ENCODE measurements at places on chromosomes 1 and 21.

- H3K36me3 ChIP-seq = peaks cover 3% of the 10 kb centered on the region
- H3K4me3 ChIP-seq = no peak overlapping the region
- H3K4me1 ChIP-seq = peaks cover 3% of the 10 kb centered on the region
- no peak overlapping the region for H3K27ac ChIP-seq
Measured at GRCh38 chr1:35532497-35533223, 24.5 kb downstream of the KIAA0319L start.

GRCh38 chr1:94607398-94607797 lies 65.8 kb upstream of the F3 start:
- no peaks in the 10 kb centered on the region for H3K36me3 ChIP-seq
- no peak for DNase-seq
- no peaks in the 10 kb centered on the region for H3K4me1 ChIP-seq
- no peak overlapping the region for H3K4me3 ChIP-seq
- H3K27me3 ChIP-seq = no peaks in the 10 kb centered on the region

DNA sequence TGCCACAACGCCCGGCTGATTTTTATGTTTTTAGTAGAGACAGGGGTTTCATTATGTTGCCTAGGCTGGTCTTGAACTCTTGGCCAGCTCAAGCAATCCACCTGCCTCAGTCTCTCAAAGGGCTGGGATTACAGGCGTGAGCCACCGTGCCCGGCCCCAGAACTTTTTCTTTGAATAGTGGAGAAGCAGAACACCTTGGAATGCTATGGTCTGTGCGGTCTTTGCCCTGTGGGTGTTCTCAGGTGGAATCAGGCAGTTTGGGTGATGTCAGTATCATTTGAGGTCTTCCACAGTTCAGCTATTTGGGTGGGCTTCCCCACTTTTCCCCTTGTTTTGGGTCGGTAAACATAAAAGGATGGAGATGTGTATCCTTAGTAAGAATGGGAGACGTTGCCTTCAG lies 17.6 kb downstream of the CAMTA1 start:
- H3K27ac ChIP-seq = no peak overlapping the region
- H3K36me3 ChIP-seq = no peaks in the 10 kb centered on the region
- H3K4me3 ChIP-seq = no peak overlapping the region
- no peak for DNase-seq
- H3K4me1 ChIP-seq = no peaks in the 10 kb centered on the region

DNA sequence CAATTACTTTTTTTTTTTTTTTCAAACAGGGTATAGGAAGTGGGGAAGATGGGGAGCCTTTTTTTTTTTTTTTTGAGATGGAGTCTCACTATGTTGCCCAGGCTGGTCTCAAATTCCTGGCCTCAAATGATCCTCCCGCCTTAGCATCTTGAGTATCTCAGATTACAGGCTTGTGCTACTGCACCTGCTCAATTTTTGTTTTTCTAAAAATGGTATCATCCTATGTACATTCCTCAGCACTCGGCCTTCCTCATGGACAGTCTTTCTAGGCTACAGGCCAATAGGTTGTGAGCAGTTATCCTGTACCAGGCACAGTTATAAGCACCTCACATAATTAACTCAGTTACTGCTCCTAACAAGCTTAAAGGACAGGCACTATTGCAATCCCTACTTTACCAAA lies 132.1 kb upstream of the EDN2 start:
- no peaks in the 10 kb centered on the region for H3K4me1 ChIP-seq
- H3K27me3 ChIP-seq = no peaks in the 10 kb centered on the region
- DNase-seq = no peak
- H3K27ac ChIP-seq = no peak overlapping the region
- H3K36me3 ChIP-seq = no peaks in the 10 kb centered on the region
- H3K4me3 ChIP-seq = no peak overlapping the region

DNA sequence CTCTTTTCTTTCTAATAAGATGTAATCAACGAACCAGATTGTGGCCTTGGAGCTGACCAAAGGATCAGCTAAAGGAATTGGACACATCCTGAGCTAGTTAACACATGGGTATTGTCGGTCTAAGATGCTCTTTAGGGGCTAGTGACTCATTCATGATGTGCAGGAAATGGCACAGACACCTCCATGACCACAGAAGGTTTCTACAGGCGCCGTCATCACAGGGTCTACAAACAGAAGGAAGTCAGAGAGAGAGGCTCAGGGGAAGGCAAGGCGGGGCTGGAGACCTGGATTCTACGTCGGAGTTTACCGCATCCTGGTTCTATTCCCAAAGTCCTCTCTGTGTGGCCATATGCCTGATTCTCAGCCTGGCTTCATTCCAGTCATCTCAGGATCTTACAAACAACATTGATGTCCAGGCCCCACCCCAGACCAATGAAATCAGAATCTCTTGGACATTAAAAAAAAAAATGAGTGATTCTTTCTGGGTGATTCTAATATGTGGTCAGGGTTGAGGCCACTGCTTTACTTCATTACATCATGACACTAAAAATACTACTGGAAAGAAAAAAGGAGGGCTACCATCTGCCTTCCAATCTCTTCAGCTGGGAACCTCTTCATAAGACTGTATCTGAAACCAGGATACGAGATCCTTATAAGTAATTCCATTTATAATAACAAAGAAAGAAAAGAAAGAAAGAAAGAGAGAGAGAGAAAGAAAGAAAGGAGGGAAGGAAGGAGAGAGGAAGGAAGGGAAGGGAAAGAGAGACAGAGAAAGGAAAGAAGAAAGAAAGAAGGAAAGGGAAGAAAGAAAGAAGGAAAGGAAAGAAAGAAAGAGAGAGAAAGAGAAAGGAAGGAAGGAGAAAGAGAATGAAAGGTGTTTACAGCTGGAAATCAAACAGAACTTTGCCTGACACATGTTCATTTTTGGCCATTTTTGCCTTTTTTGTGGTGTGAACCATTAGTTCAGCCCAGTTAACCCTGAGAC lies 11.6 kb upstream of the KCNJ15 start:
- no peak overlapping the region for H3K27ac ChIP-seq
- no peaks in the 10 kb centered on the region for H3K27me3 ChIP-seq
- no peak for DNase-seq
- H3K4me3 ChIP-seq = no peak overlapping the region
- H3K4me1 ChIP-seq = no peaks in the 10 kb centered on the region
